ENCODE measurements at places on chromosomes 1 and 21.

DNA sequence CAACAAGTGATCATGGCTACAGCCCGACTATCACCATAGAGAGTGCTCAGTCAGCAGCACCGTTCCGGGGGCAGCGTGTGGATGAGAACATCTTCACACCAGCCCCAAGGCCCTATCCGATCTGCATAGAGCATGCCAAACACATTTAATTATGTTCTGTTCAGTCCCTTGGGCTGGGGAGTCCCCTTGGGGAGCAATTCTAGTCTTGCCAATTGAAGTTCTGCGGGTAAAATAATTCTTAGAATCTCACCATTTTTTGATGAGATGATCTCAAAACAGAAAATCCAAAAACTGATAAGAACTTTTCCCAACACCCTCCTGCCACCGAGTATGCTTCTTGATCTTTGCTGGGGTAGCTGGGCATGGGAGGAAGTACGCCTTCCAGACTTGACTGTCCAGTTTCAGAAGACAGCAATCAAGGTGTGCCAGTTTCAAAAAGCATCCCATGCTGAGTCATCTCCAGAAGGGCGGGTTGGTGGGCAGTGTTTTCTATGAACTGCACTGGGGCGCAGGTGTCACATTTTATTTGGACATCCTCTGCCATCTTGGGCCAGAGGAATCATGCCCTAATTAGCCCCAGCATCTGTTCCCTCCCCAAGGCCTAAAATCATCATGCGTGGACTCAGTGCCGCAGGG lies 20.8 kb upstream of the PTPRF start:
- DNase-seq = no peak

DNA sequence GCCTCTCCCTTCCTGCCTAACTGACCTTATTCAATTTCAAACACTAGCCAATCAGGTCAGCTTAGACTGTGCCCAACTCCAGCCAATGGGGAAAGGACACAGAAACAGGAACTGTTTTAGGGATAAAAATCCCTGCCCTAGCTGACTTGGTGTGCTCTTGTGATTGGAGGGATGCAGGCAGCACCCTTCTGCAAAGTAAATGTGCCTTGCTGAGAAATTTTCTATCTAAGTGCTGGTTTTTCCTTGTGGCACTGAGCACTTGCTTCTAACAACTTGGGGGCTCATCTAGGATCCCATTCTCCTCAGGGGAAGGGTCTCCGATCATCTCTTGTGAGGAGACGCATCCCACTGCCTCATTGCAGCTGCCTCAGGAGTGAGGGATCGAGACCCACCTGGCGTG lies 10.7 kb upstream of the CD2 start:
- no peak for DNase-seq

DNA sequence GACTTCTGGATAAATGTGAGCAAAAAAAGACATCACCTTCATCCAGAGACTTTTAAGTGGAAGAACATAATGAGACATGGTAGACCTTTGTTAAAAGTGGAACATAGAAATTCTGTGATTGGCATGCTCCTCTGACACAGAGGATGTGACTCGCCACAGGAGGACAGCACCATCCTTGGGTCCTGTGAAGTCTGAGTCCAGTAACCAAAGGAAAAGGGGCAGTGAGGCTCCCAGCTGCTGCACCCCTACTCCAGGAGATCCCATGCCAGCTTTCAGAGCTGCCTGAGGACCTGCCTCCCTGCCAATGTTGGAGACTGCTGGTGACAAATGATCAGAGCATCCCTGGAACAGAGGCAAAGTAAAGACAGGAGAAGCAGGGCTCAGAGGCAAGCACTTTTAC lies 136.2 kb downstream of the BRINP2 start:
- DNase-seq = no peak

GRCh38 chr1:28591708-28592320 lies at the start of gene RAB42:
Gene RAB42, plus strand, starts transcription at chr1:28592265. Its CDS starts 247 bp downstream, at chr1:28592512.
- DNase-seq = no peak

DNA sequence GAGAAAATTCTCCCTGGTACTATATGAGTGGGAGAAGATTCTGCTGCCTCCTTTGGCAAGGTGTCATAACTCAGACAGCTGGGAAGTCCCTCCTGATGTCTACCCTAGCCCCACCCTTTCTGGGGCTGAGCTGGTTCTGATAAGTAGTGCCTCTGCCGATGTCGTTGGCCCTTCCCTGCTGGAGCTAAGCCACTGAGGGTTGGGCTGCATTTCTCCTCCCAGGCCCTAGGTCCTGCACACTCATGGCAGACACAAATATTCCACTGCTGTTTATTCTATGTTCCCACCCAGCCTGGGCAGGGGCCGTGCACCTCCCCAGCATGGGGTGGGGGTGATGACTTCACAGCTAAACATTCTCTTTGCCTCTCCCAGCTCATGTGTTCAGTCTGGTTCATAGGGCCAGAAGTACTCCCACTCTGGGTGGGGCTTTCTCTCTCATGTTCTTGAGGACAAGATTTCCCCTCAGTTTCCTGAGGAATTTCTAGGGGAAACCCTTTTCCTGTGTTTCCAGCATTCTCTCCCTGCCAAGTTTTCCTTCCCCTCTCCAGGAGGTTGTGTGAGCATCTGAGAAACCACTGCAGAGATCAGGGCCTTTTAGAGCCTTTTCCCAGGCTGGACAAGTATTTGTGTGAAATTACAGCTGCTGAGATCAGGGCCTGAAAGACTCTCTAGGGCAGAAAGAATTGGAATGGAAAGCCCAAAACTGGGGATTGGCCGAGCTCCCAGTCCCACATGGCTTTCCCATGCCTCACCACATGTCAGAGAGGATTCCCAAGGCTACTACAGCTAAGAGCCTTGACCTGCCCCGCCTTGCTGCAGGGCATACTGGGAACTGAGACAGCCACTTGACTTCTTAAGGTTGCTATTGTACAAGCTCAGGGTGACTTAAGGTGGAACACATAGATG lies 66.2 kb downstream of the ATP2B4 start:
- peak; percentile 40 for DNase-seq

GRCh38 chr1:167679714-167680113 lies 42.1 kb upstream of the MPZL1 start:
- no peak for DNase-seq

DNA sequence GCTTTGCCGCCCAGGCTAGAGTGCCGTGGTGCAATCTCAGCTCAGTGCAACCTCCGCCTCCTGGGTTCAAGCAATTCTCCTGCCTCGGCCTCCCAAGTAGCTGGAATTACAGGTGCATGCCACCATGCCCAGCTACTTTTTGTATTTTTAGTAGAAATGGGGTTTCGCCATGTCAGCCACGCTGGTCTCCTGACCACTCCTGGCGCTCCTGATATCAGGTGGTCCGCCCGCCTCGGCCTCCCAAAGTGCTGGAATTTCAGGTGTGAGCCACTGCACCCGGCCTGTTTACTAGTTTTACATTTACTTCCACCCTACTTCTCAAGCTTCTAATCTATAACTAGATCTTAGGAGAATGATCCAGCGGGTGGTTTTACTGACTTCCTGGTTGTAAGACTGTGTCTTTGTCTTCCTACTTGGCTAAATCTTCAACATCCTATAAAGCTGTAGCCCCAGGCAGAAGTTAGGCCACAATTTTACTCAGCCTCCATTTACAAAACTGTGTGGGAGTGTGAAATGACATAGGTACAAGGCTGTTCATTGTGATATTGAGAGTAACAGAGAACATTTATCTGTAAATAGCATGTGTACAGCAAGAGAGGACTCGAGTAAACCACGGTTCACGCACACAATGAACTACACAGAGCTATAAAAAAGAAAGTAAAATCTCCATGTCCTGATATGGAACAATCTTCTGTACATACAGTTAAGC lies 9.6 kb upstream of the POU2F1 start:
- no peak for DNase-seq

GRCh38 chr1:30287976-30288375 lies 435.4 kb downstream of the MATN1 start:
- no peak for DNase-seq

- DNase-seq = no peak
Observed at GRCh38 chr1:238991765-238992495, 394.4 kb upstream of the CHRM3 start.

DNA sequence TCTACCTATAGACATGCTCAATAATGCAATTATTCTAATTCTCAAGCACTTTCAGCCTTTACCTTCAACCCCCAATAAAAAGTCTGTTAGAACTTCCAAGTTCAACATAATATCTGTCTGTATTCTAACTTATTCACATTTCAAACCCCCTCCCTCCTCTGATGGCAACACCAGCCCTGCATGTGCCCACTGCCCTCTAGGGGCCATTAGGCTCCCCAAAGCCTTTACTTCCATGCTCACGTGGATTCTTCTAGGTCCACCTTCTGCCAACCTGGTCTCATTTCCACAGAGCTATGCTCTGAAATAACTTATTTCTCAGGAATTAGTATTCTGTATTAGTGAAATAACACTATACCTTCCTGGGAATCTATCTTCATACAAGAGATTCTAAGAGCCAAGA lies 22.2 kb upstream of the KPRP start:
- DNase-seq = no peak

DNA sequence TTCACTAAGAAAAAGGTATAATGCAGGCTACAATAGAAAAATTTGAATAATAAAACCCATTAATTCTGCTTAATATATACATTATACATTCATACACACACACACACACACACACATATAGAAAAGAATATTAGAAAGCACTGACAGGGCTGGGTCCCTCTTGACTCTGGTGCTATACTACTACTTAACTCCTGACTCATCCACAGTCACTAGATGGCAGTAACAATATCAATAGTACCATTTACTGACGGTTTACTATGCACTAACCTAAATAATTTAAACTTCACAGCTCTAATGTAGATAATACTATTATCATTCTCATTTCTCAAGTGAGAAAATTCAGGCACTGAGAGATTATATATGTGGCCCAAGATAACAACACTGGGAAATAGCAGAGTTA lies 87.5 kb downstream of the COP1 start:
- no peak for DNase-seq

DNA sequence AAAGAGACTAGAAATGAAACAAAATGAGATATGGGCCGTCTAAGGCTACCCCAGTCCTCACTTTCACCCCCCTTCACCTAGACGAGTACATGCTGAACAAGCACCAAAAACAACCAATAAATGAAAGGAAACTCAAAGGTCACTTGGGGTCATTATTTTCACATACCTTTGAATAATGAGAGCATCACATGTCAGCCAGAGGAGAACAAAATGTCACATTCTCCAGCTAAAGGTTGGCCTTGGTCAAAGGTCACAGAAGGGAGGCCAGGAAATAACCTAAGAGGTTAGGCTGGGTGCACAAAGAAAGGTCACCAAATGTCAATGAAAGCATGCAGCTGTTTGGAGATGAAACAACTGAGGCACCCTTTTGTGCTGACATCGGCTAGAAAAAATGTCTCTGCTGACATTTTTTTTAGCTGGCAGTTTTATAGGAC lies 288.7 kb upstream of the USP25 start:
- no peak for DNase-seq

- DNase-seq = no peak
Observed at GRCh38 chr1:36123356-36123755, 1.7 kb downstream of the COL8A2 start.

DNA sequence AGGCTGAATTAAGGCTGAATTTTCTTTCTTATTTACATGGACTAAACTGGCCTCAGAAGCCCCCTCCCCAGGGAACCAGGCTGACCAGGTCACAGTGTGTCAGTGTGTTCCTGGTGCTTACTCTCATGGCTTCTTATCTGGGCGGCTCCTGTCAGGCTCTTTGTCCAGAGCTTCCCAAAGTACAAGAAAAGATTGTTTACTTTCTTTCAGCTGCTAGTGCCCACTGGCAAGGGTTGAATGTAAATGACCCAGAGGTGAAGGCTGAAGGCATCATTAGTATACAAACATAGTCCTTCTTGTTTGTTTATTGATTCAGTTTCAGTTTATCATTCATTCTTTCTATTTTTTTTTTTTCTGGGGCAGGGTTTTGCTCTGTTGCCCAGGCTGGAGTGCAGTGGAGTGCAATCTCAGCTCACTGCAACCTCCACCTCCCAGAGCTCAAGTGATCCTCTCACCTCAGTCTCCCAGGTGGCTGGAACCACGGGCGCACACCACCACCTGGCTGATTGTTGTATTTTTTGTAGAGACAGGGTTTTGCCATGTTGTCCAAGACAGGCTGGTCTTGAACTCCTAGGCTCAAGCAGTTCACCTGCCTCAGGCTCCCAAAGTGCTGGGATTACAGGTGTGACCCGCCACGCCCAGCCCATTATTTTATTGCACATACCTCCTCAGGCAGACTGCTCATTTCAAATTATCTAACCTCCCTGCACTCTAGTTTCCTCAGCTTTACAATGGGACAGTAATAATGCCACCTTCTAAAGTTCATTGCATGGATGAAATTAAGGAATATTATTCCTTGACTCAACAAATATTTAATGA lies 9.8 kb upstream of the KDM4A start:
- DNase-seq = no peak

DNA sequence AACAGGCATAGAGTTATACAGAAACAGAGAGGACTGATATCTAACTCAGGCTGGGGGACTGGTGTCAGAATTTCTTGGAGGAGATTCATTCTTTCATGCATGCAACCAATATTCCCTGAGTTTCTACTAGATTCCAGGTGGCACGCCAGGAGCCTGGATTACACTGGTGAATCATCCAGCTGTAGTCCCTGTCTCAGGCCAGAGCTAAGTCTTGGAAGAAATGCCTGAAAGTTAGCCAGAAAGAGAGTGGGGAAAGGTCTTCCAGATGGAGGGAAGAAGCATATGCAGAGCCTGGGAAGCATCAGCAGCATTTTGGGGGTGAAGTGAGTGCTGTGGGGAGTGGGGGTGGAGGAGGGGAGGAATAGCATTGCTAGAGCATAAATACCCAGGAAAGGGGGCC lies 239.1 kb downstream of the OMA1 start:
- DNase-seq = no peak

DNA sequence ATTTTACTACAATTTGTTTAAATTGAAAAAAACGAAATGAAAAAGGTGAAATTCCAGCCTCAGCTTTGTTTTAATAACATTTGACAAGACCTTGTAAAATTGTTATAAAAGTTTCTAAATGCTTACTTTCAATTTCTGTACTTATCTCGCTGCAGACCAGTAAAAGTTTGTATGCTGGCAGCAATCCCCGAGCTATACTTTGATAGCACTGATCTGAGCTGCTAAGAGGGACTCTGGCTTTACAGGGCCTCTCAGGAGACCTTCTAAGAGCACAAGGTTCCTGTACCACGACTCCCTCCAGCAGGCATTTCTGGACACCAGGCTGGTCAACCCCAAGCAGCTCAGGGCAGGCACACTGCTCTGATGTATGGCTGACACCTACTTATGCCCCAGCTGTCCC lies 13.1 kb downstream of the STMN1 start:
- DNase-seq = no peak

GRCh38 chr21:33259428-33259827 lies 6.7 kb upstream of the IL10RB start:
- DNase-seq = no peak

GRCh38 chr21:33969581-33969980 lies 54.0 kb upstream of the ATP5PO start:
- no peak for DNase-seq
